ENCODE measurements at places on chromosomes 1 and 21.

DNA sequence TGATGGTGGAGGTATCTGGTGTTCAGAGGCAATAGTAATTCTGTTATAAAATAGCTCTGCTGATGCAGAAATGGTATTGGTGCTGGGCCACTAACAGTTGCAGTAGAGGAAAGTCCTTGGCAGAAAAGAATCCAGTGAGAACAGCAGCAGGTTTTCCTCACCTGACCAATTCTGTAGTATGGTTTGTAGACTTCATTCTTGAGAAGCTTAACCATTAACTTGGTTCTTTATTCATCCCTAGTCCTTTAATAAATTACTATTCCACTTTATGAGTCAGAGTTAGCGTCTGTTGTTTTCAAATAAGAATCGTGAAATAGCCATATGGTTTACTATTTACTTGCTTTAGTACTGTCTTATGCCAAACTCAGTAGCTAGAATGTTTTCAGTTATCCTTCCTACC lies 128.5 kb upstream of the SERTAD4 start:
- DNase-seq: no peak

GRCh38 chr1:25669781-25670567 lies 53.4 kb downstream of the MAN1C1 start:
- no peak for DNase-seq

DNA sequence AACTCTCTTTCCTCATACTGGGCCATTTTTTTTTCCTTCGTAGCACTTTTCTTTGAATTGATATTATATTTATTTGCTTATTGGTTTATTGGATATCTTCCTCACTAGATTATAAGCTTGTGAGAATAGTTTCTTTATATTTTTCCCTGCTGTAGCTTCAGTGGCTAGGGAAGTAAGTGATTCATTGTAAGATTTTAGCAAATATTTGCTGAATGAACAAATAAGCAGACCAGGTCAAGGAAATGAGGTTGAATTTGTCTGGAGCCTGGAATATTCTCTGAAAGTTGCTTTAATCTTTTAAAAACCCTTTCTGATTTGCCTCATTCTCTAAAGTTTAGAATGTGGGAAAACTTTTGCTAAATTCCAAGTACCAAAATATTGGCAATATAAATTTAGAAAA lies 80.2 kb downstream of the RABGAP1L start:
- no peak for DNase-seq

GRCh38 chr21:42683371-42684108 lies 30.1 kb downstream of the PDE9A start:
- DNase-seq: no peak
